Hematopoietic multipotent progenitor cell treated with erythropoietin and hydrocortisone succinate and interleukin-3 and kit ligand, for 8 days (in vitro differentiated cells): ENCODE measurements at places on chromosomes 4 and X.

DNA sequence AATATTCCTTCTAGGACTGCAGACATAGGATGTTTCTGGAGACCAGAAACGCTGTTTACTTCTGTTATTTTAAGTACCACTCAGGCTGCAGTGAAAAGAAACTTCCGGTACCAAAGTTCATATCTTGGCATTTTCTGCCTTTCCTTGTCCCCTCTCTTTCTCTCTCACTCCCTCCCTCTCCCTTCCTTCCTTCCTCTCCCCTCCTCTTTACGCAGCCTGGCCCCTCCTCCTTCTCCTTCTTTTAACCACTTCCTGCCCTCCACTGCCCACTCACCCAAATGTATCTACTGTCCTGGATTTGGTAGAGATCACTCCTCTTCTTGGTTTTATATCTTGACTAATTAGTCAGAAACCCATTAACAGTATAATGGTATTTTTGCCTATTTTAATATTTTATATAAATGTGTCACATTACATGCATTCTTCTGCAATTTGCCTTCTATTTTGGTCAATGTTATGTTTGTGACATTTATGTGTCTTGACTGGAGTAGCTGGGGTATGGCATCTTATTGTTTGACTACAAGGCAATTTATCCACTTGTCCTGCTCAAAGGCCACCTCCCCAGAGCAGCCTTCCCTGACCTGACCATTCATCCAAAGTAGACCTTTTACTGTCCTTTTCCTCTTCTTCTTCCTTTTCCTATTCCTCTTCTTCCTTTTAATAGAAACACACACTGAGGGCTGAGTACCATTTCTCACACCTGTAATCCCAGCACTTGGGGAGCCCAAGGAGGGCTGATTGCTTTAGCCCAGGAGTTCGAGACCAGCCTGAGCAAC is 56.9 kb downstream of the BCOR start:
- no peak for DNase-seq

DNA sequence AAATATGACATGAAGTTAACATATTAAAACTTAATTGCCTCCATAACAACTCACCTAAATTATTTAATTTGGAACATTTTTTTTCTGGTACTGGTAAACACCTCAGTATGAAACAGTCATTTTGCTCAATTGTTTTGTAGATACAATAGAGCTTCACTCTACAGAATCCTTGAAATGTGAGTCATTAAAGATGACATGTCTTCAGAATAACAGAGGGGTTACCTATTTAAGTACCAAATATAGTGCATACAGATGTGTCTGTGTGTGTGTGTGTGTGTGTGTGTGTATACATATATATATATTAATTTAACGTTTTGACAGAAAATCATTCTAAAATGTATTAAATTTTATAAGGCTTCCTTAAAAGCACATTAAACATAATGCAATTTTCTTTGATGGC is 297.6 kb downstream of the INPP4B start:
- no peak for DNase-seq

DNA sequence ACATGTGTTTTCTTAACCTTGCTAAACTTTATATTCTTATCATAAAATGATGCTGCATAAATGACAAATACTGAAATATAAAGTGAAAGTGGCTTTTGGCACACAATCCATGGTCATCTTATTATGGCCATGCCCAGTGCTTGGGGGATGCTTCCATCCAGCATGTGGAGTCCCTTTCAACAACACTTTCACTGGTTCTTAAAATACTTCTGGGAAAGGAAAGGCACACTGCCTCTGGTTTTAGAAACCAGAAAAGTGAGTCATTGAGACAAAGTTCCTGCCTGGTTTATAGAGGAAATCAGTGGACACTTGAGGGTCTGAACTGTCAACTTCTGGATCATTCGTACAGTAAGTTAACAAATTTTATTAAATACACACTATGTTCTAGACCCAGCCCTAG is 248.0 kb upstream of the ADAMTS3 start:
- no peak for DNase-seq

DNA sequence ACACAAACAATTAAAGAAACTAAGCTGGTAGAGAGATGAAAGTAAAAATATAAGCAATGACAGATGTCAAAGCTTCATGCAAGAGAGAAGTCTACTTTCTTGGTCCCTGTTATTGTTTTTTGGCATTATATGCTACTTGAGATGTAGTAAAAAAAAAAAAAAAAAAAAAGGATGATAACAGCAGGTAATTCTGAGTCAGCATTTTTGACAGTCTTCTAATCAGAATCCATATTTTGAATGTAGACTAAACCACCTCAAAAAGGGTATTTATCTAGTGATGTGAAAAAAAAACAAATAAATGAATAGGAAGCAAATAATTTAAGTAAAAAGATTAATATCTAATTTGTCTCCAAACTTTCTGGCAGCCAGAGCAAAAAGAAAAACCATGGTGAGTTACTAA is 422.2 kb upstream of the CPEB2 start:
- no peak for DNase-seq

DNA sequence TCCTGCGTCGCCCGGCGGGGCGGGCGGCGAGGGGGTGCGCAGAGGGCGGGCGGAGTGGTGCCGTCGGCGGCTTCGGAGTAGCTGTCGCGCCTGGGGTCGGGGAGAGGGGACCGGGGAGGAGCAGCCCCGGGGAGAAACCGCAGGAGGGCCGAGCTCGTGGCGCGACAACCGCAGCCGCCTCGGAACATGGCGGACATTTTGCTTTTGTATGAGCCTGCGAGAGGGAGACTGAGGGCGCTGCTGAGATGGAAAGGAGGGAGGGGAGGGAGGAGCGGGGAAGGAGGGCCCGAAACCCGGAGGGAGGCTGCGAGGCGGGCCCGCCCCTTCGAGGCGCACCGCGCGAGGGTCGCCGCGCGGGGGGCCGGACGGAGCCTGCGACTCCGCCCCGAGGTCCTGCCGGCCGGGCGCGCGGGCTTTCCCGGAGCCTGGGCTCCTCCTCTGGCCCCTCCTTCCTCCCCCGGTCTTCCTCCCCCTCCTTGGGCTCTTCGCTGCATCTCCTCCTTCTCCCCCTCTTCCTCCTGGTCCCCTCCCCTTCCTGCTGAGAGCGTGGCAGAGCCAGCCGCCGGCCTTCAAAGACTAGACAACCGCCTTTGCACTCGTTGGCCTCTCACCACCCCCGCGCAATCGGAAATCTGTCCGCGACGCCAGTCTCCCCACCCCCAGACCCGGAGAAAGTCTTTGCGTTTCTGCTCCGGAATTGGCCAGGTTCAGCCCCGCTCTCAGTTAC is 1.1 kb downstream of the INTS6L start:
- peak; percentile 91 for DNase-seq

- DNase-seq, result no peak
These were observed 98.9 kb downstream of the CPEB2 start for GRCh38 chr4:15100994-15101695.

GRCh38 chrX:56726605-56727004 is 2.4 kb upstream of the NBDY start:
- peak; percentile 64 for DNase-seq

GRCh38 chrX:72117636-72118210 is 14.0 kb downstream of the RTL5 start:
- no peak for DNase-seq

DNA sequence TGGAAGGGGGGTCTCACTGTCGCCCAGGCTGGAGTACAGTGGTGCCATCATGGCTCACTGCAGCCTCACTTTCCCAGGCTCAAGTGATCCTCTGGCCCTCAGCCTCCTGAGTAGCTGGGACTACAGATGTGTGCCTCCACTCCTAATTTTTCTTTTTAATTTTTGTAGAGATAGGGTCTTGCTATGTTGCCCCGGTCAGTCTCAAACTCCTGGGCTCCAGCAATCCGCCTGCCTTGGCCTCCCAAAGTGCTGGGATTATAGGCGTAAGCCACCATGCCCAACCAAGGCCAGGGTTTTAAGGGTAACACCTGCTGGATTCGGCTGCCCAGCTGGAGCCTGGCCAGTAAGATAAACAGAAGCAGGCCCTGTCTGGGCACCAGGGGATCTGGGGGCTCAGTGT is 3.4 kb downstream of the TREX2 start:
- no peak for DNase-seq

DNA sequence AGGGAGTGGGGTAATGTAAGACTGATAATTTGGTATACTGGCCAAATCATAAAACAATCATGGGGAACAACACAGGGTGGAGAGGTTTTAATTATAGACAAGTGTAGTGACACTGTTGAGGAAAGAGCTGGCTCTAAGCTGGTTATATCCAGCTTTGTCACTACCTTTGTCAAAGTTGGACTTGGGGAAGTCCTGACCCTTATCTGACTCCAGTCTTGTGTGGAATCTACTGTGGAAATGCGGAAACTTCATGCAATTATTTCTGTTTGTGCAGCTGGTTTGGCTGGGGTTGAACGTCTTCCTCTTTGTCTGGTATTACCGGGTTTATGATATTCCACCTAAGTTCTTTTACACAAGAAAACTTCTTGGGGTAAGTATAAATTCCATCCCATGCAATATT is 2.0 kb downstream of the CYBB start:
- no peak for DNase-seq

DNA sequence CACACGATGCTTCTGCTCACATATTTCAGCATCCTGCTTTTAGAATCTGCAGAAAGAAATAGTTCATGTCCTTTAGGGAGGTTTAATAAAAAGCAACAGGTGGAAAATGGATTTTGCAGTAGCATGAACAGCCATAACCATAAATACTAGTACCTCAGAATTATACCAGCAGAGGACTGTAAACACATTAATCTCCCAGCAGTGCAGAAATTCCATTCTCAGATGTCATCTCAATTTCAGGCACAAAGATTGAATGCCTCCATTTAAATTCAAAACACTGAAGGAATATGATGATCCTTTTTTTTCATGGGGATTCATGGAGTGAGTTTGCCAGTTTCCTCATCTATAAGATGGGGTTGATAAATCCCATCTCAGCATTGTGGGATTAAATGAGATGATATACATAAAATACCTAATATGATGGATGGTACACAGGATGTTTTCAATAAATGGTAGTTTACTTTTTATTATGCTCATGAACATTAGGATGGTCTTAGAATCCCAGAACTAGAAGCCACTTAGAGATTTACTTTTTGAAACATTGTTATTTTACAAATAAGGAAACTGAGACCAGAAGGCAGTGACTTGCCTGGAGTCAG is 566 bp upstream of the LIMCH1 start:
- no peak for DNase-seq

DNA sequence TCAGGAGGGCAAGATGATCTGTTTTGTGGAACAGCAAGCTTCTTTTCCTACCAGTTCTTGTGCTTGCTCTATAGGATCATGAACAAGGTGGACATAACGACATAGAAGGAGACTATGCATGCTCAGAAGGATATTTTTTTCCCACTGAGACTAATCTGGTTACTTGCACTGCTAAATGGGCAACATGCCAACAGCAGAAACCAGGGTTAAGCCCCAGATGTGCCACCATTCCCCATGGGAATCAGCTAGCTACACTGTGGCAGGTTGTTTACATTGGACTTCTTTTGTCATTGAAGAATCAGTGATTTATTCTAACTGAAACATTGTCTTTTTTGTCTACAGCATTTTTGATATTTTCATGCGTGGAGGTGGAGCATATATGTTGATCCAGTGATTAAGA is 165.6 kb downstream of the C4orf33 start:
- DNase-seq, result no peak

GRCh38 chr4:186485150-186485549 is 70.2 kb downstream of the MTNR1A start:
- DNase-seq, result no peak

- no peak for DNase-seq
These were observed 41.8 kb upstream of the NEIL3 start for GRCh38 chr4:177267911-177268310.

DNA sequence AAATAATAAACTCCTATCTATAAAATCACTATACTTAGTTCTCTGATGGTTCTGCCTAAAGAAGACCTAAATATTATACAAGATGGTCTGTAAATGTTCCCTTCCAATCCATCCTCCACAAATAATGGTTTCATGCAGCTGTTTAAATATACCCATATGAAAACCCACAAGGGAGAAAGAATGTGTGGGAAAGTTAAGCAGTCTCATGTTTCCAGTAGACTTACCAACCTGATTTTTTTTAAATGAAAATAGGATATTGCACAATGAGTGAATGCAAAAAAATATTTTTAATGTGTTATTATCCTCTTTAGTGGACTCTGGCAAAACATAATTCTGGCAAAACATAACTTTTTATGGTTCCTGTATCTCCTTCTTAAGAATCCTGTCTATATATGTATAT is 23.3 kb downstream of the CAMK2D start:
- no peak for DNase-seq

- DNase-seq, result no peak
These were observed 76.4 kb downstream of the ACOX3 start for GRCh38 chr4:8364141-8364540.

DNA sequence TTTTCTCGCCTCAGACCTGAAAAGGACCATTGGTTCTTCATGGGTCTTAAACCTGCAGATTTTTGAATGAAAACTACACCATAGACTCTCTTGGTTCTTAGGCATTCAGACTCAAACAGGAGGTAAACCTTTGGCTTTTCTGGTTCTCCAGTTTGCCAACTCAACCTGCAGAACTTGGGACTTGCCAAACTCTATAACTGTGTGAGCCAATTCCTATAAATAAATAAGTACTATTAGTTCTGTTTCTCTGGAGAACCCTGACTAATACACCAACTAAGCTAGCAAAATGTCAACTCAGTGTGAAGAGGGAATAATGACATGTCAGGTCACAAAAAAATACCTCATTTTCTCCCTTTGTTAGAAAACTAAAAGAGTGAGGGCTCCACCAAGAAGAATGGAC is 374.6 kb downstream of the RAB28 start:
- no peak for DNase-seq

GRCh38 chr4:63528256-63528991 is 880.8 kb downstream of the TECRL start:
- peak; percentile 1 for DNase-seq

DNA sequence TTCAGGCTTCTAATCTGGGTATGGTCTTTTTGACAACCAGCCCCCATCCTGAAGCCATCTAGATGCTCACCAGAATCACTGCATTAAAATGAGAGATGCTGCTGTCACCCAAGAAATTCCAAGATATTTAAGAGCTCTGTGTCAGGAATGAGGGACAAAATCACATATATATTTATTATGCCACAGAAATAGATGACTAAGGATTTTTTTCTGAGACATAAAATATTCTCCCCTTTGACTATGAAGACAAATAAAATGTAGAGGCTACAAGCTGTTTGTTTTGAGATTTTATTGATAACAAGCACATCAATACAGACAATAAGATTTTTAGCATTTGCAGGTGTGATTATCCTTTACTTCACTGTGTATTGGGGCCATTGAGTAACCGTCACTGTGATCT is 77.4 kb downstream of the COMMD8 start:
- DNase-seq, result no peak

GRCh38 chr4:180086480-180087190 is 2156.6 kb upstream of the TENM3 start:
- DNase-seq, result no peak

- DNase-seq, result peak; percentile 44
These were observed 201.5 kb upstream of the JADE1 start for GRCh38 chr4:128608006-128608405.

DNA sequence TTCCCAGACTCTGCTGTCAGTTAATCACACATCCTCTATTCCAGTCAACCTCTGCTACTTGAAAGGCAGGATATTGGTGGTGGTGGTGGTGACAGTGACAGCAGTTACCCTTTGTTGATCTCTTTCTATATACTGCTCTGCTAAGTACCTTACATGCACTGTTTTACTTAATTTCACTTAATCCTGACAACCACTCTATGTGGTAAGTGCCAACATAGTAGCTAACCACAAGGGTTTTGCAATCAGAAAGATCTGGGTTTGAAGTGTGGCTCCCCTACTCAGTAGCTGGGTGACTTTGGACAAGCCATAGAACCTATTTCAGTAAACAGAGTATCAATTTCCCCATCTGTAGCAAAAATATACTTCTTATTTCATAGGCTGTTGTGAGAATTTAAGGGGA is 24.2 kb upstream of the F9 start:
- DNase-seq, result no peak

GRCh38 chr4:99587309-99587708 is 12.7 kb downstream of the MTTP start:
- DNase-seq, result no peak
